Bronchial epithelial cell (primary cell): ENCODE measurements at places on chromosomes 7 and 10.

DNA sequence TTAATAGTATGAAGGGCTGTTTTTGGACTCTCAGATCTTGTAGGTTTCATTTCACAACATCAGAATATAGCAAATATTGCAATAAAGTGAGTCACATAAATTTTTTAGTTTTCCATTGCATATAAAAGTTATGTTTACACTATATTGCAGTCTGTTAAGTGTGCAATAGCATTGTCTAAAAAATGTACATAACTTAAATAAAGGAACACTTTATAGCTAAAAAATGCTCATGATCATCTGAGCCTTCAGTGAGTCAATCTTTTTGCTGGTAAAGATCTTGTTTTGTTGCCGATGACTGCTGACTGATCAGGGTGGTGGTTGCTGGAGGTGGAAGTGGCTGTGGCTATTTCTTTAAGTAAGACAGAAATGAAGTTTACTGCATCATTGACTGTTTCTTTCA lies 42.0 kb downstream of the ABCA13 start:
- peak; percentile 3 for DNase-seq

DNA sequence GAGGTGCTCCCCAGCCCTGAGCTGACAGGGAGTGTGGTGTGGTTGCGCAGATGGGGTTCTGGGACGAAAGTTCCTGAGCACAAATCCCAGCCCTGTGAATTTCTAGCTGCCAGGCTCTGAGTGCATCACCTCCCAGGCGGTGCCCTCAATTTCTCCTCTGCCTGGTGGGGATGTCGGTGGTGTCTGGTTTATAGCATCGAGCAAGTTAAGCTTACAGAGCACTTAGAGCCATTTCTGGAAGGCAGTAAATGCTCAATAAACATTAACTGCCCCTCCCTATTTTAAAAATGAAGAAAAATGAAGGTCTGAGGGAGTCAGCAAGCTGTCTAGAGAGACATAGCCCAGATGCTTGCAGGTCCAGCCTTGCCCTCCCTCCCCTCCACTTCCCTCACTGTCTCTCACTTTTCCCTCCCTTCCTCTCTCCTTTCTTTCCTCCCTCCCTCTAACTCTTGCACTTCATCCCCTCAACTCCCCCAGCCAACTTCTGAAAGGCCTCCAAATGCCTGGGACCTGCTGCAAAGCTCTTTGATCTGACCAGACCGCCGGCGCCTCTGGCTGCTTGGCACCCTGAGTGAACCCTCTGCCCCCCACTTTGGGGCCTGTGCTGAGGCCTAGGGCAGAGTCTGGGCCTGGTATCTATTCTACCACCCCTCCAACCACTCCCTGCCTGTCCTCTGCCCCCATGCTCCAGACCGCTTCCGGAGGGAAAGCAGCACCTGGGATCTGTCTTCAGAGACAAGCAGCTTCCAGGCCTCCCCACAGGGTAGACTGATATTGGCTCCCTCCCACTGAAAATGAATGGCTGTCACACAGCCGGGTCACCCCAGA lies 438.3 kb downstream of the RPS24 start:
- DNase-seq, result no peak

GRCh38 chr7:35480806-35481205 lies 214.1 kb downstream of the HERPUD2 start:
- DNase-seq, result no peak

DNA sequence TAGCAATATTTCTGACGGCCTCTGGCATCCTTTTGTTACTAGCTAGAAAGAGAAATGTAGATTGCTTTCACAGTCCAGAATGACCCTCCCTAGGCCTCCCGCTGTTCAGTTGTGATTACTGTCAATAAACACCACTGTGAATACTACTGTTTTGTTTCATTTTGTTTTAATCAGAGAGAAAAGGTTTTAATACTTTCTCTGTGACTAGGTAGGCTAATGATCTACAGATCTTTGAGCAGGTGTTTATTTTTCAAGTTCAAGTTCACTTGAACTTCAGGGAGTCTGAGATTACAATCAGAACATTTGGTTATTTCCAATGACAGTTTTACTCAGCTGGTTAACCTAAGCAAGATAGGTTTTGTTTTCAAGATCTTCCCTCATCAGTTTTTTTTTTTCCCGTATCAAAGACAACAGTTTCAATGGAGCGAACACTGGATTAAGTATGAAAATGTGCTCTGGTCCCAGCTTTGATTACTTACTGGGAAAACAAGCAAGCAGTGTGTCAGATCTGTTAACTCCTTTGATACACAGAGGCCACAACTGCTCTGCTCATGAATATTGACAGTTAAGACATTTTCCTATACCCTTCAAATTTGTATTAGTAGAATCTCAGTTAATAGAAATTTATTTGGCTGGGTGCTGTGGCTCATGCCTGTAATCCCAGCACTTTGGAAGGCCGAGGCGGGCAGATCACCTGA lies 34.8 kb downstream of the VKORC1L1 start:
- DNase-seq, result no peak

- no peak for DNase-seq
Measured at GRCh38 chr10:23630885-23631284, 192.0 kb downstream of the OTUD1 start.

DNA sequence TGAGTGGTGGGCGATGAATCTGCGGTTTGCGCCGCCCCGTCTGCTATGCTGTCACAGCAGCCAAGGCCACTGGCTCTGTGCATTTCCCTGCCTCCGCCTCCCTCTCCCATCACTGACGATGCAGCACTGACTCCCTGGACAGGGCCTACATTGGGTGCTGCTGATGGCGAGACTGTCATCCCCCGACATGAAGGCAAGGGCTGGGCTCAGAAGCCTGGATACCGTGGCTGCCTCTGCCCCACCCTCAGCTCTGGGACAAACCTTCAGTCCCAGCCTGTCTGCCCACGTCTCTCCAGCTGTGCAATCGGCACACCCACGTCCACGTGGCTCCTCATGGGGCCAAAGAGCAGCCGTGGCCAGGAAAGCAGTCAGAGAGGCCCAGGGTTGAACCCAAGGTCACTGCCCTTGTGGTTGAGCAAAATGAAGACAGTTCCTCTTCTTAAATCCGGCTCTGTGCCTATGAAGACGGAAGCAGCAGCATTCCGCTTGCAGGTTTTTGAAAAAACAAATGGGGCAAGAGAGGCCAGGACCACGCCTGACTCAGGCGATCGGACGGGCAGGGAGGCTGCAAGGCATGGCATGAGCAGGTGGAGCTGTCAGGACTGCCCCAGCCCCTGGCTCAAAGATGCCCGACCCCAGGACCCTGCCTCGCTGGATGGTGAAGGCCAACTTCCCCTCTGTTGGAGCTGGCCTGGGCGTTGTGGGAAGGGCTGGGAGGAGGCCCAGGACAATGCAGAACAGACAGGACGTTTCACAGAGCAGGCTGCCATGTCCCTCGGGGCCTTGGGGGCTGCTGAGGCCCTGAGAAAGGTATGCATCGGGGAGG lies 517.5 kb downstream of the DNAJB6 start:
- no peak for DNase-seq

DNA sequence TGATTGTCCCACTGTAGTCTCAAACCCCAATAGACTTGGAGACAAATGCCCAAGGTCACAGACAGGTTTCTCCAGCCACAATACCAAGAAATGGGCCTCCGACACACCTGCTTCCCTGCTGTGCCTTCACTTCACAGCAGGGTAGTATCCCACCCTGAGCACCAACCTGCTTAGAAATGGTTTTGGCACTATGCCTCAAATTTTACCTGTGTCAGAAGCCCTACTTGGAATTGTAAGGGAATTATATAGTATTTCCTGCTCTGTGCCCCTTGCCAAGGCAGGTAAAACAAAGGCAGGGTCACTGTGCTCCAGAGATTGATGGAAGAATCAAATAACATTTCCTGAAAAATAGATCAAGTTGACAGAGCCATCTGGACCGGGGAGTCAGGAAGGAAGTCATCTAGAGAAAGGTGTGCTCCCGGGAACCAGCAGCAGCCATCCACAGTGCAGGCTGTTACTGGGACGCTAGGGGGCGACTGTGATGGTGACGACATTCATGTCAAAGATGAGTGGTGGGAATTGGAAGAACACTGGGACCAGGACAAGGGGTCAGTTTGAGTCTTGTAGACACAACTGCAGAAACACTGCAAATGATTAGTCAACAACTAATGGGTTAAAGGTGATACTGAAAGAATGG lies 117.8 kb upstream of the AKR1E2 start:
- no peak for DNase-seq

- no peak for DNase-seq
Measured at GRCh38 chr10:99329304-99329553, at the start of gene CNNM1. TSS of gene CNNM1 (plus strand) at chr10:99329356. CDS start at chr10:99329388, 32 bp downstream.

- peak; percentile 47 for DNase-seq
Measured at GRCh38 chr10:115854740-115855435, 418.1 kb downstream of the GFRA1 start.

DNA sequence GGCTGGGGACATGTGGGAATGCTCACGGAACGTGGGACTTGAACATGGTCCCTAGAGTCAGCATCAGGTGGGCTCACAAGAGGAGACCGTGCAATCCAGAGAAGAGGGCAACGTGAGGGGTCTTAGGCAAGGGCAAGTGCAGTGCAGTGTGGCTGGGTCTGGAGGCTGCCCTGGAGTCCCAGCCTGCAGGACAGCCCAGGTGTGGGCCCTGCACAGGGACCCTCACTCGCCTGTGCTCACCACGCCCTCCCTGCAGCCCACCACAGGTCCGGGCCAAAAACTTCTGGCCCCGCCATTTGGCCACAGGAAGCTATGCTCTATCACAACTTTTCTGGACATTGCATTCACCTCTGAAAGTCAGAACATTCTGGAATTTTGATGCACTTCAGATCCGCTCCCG lies 133.5 kb downstream of the PAXIP1 start:
- DNase-seq, result no peak

- peak; percentile 72 for DNase-seq
Measured at GRCh38 chr7:122055073-122055472, 89.0 kb downstream of the AASS start.

- DNase-seq, result no peak
Measured at GRCh38 chr10:12051241-12051640, 8.6 kb upstream of the UPF2 start.

- DNase-seq, result peak; percentile 92
Measured at GRCh38 chr10:72665925-72666324, 26.0 kb upstream of the MCU start.

DNA sequence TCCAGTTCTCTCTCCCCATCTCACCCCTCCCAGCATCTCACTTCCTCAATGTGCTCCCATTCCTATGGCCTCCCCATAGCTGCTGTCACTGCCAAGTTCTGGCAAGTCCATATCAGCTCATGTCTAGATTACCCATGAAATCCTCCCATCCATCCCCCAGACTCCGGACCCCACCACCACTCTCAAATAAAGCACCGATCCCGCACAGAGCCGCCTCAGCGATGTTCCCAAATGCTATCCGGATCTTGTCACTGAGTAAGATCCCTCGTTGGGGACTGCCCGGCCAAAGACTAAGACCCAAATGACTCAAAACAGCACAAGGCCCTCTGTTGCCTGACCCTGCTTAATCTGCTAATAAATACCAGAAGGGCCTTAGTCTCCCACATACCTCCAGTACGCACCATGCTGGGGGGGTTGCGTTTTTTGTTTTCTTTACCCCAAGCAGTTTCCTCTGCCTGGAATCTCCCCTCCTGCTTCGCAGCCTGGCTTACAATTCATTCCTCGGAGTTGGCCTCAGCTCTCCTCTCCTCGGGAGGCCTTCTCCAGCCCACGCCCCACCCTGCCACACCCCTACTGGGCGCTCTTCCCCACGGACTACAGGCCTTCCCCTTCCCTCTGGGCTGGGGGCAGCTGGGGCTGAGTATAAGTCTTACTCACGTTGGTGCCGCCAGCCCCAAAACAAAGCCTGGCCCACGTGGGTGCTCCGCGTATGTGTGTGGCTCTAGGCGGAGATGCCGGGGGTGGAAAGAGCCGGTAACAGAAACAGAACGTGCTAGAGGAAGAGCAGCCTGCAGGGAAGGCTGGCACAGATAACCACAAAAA lies 1.8 kb upstream of the DUSP5 start:
- peak; percentile 61 for DNase-seq

GRCh38 chr7:68235937-68236336 lies 1239.3 kb downstream of the TYW1 start:
- no peak for DNase-seq

- DNase-seq, result no peak
Measured at GRCh38 chr7:4138866-4139265, 543.2 kb upstream of the FOXK1 start.

DNA sequence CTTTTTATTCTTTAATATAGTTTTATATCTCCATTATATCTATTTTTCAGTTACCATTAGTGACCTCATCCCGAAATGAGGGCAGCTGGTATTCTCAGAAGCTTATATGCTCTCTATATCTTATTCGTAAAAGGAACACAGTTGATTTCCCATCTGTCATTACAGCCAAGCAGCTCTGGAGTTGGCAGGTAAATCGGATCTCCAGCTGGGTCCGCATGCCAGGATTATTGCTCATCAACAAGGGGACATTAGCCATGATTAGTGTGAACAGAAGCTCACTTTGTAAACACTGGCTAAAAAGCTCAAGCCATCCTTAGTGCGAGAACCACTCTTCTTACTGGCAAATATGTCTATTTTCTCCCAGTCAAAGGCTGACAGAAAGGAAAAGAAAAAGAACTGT lies 180.3 kb downstream of the NPSR1 start:
- no peak for DNase-seq

DNA sequence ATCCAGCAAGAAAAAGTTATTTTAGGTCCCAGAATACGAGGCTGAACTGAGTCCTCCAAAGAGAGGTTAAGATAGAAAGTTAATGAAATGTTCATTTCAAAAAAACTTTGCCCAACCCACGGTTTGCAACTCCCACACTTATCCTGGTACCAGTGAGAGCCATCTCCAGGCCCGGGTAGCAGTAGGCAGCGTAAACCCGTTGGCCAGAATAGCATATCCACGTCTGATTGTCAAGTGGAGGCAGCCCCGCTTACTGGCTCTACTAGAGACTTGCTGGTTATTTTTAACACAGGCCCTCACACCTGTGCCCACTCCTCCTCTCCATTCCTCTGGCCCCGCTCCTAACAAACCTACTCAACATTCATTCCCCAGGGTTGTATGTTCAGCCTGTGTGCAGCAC lies 109.7 kb downstream of the HIP1 start:
- DNase-seq, result no peak

- no peak for DNase-seq
Measured at GRCh38 chr7:107242267-107242666, 73.5 kb downstream of the HBP1 start.

GRCh38 chr10:83612050-83612449 lies 527.3 kb upstream of the GHITM start:
- DNase-seq, result peak; percentile 29

- DNase-seq, result peak; percentile 44
Measured at GRCh38 chr7:141208539-141208938, 134.7 kb downstream of the TMEM178B start.

- DNase-seq, result no peak
Measured at GRCh38 chr10:114284346-114285071, 45.5 kb downstream of the VWA2 start.
